ENCODE measurements at places on chromosomes 13 and 19. TPM values are rescaled to one million over a fixed set of nuclear protein-coding genes. Genes with fewer than 3 reads are reported as not detected.
A peak's percentile ranks its signal among the peaks of the same experiment; 100 is the strongest.

Gene SYNE4
- not detected for total RNA-seq

DNA sequence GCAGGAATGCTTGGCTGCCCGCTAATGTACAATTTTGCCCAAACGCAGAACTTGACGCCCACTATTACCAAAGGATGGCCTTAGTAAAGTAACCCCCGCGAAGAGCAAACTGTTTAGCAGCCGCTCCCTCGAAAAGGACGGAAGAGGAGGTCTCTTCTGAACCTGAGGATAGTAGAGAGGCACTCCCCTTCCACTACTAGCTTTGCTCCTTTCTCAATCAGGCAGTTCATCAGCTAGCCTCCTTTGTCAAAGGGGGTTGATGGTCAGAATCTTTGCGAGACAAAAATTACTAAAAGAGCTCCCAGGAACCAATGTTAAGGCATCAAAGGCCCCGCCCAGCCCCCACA is 534 bp downstream of the CAB39L start:
- DNase-seq: no peak

DNA sequence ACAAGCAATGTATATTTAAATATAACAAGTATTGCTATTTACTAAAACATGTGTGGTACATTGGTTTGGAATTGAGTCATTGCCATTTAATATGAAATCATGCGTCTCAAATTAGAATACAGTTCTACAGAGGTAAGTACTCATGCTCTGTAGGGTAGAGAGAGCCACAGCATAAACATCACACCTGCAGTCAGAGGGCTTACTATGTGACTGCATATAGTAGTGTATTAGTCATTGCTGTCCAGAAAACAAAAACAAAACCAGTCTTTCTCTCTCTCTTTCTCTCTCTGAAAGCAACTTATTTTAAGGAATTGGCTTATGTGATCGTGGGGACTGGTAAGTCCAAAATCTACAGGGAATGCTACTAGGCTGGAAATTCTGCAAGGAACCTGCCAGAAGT is 370.3 kb downstream of the GPC5 start:
- DNase-seq: no peak

GRCh38 chr19:51158474-51159129 is 16.5 kb downstream of the SIGLEC7 start:
- peak; percentile 65 for DNase-seq

Gene KLK14
- 0.21 TPM for total RNA-seq

Measured in left cardiac atrium (tissue), 4 donors.